ENCODE measurements at places on chromosomes 1 and 21. TPM values are rescaled to one million over a fixed set of nuclear protein-coding genes. Genes with fewer than 3 reads are reported as not detected.

The KCNE2 gene
- total RNA-seq = not detected

The CAPN8 gene
- not detected for total RNA-seq

The SLAMF8 gene
- total RNA-seq = 2.4 TPM

The SLC22A15 gene
- total RNA-seq = 11.5 TPM

- no peak for DNase-seq
Measured at GRCh38 chr1:236122176-236122575, 20.2 kb upstream of the GPR137B start.

DNA sequence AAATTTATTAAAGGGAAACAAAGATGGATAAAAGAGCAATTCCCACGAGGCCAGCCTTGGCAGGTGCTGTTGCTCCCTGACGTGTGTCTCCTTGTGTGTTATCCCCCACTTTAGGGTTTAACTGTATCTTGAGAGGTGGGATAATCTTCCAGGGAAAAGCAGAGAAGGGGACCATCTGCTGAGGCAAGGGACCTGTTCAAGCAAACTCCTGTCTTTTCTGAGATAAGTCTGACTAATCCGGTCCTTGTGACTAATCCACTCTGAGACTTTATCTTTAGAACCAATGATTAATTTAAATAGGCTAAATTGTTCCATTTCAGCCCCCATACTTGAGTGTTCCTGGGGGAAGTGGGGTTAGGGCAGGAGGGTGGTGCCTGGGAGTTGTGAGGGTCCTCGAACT, 163.6 kb downstream of the CAMTA1 start:
- no peak for DNase-seq

- DNase-seq = no peak
Measured at GRCh38 chr1:30317921-30318320, 405.5 kb downstream of the MATN1 start.

DNA sequence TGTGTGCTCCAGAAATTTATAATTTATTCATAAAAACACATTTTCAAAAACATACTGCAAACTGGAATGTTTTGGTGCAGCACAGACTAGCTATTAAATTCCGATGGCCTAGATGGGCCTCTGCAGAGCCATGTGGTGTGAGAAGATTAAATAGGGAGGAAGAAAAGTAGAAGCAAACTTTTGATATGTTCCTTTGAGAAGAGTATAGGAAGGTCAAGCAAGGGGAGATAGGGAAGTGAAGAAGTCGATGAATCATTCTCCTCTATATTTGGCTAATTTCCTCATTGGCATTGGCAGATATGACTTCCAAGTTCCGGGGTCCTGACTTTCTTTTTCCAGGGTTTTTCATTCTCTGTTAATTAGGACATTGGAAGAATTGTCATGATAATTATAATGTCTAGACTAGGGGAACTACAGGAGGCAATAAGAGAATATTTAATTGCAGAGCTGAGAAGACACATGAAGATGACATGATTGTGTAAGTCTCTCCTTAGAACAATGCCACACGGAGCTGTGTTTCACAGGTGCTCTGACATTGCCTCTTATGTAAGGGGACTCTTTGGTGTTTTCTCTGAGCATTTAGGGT, 19.3 kb upstream of the ZNF326 start:
- DNase-seq = no peak

DNA sequence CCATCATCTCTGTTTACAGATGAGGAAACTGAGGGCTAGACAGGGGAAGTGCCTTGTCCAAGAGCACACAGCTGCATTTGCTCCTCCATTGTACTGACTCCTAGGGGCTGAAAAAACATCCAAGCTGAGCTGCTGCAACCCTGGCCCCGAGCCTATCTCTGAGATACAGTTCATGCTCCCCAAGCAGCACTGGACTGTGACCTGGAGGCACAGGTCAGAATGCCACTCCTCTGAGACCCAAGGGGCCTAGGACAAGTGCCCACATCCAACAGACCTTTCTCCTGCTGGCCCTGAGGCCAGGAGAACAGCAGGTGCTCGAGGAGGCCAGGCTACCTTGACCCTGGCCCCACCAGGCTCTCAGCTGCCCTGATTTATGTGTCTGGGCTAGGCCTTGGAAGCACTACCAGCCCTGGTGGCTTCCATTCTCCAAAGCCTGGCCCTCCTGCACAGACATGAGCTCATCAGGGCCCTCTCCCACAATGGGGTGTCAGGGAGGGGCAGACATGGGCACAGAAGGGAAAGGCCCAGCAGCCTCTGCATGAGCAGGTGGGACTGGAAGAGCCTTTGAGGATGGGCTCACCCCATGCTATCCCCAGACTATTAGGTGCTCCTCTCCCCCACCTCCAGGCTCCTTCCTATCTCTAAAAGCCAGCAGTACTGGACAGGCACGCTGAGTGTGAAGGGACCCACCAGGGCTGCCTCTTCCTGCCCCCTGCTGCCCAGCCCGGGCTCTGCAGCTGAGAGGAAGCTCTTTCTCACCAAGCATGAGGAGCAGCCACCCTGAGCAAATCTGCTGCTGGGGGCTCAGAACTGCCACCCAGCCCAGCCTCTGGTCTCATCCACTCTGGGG, 18.8 kb downstream of the ADGRB2 start:
- DNase-seq = peak; percentile 73

- DNase-seq = no peak
Measured at GRCh38 chr21:41650526-41651145, 116.2 kb downstream of the RIPK4 start.

- DNase-seq = no peak
Measured at GRCh38 chr1:11573116-11573692, 81.0 kb downstream of the FBXO2 start.

DNA sequence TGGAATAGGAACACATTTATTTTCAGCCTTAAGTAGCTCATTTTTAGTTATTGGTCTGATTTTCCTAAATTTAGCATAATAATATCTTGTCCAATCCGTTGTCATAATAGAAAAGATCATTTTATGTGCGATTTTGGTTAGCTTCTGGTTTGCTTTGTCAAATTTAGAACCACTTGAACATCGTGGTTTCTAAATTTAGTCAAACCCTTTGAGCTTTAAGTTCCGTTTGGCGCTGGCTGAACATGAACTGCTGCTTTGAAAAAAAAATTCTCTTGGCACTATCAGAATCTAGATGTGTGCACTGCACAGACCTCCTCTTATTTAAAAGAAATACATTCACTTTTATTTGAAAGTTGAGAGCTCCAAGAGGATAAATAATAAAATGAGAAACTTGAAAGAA, 370.6 kb downstream of the PTPRC start:
- no peak for DNase-seq

Measured in left ventricle myocardium superior (tissue), 1 donor.